Osteoblast (primary cell): ENCODE measurements at places on chromosomes 13 and 19. TPM values are rescaled to one million over a fixed set of nuclear protein-coding genes. Genes with fewer than 3 reads are reported as not detected.

- DNase-seq = no peak
Observed at GRCh38 chr13:19962894-19963293, 4.4 kb downstream of the ZMYM2 start.

Gene TMC4
- 0.29 and 0.72 TPM in 2 replicates for total RNA-seq

- DNase-seq = peak; percentile 83
Observed at GRCh38 chr13:114177245-114178010, 1.6 kb upstream of the CFAP97D2 start.

GRCh38 chr19:16571822-16572331 lies 338 bp downstream of the SLC35E1 start:
- peak; percentile 92 for DNase-seq

DNA sequence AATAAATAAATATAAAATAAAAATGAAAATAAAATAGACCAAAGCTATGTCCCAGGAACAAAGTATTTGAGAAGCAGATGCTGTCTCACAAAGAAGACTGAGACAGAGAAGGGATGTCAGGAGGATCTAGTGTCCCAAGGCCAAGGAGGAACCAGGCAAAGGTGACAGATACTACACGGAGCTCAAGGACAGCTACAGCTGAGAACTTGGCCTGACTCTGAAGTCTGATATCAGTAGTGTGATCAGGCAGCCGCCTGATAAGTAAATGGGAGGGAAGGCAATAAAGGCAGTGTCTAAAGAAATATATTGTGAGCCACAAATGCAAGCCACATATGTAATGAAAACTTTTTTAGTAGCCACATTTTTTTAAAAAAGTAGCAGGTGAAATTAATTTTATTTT lies 20.4 kb upstream of the NANOS3 start:
- peak; percentile 31 for DNase-seq

GRCh38 chr19:12521996-12522395 lies 29.3 kb downstream of the ZNF564 start:
- no peak for DNase-seq
